AG08396 (cell line): ENCODE measurements at places on chromosomes 11 and 22.

- peak; percentile 67 for DNase-seq
Observed at GRCh38 chr11:79173615-79174014, 267.2 kb downstream of the TENM4 start.

DNA sequence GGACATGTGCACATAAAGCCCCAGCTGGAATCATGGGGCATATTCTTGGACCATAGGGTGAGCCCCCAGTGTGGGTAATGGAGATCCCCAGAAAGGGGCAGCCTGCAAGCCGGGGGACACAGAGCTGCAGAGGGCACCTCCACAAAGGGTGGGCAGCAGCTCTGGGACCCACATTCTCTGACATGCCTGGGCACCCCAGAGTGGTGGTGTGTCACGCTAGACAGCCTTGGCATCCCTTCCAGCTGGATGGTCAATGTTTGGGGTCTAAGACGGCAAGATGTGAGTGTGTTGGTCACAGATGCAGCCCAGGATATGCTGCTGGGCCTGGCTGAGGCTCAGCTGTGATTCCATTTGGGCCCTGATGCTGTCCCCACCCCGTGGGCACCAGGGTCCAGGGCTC is 9.7 kb downstream of the ADORA2A start:
- no peak for DNase-seq

GRCh38 chr22:46107753-46108563 is 42.4 kb upstream of the PPARA start:
- DNase-seq = no peak

GRCh38 chr11:41116970-41117369 is 342.5 kb downstream of the LRRC4C start:
- DNase-seq = no peak

- no peak for DNase-seq
Observed at GRCh38 chr22:17063411-17064106, 21.2 kb upstream of the IL17RA start.

DNA sequence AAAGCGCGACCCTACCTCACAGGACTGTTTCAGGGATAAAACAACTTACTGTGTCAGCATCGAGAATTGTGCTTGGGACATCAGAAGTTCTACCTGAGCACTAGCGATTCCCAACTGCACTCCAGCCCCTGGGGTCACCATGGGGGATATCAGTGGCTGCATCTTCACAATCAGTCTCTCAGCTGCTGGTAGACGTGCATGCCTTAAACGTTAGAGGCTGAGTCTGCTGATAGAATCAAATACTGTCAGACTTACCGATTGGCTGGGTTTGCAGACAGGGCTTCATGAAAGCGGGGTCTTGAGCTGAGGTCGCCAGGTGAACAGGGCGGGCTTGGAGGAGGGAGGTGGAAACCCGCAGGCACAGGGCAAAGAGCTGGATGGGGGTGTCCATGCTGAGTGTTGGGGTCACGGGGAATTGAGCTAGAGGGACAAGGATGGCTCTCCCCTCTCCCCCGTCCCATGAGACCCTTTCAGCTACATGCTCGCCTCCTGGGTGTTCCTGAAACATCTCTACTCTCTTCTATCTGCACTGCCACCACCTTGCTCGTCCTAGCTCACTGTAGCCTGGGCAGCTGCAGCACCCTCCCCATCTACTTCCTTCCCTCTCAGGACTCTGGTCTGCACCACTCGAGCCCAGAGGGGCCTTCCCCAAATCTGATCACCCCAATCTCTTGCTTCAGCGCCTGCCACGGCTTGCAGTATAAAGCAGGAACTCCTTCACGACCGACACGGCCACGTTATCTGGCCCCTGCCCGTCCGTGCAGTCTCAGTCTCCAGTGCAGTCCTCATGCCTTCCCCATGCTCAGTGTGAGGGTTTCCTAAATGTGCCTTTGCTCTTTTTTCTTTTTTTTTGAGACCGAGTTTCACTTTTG is 43.5 kb downstream of the ST14 start:
- DNase-seq = no peak

DNA sequence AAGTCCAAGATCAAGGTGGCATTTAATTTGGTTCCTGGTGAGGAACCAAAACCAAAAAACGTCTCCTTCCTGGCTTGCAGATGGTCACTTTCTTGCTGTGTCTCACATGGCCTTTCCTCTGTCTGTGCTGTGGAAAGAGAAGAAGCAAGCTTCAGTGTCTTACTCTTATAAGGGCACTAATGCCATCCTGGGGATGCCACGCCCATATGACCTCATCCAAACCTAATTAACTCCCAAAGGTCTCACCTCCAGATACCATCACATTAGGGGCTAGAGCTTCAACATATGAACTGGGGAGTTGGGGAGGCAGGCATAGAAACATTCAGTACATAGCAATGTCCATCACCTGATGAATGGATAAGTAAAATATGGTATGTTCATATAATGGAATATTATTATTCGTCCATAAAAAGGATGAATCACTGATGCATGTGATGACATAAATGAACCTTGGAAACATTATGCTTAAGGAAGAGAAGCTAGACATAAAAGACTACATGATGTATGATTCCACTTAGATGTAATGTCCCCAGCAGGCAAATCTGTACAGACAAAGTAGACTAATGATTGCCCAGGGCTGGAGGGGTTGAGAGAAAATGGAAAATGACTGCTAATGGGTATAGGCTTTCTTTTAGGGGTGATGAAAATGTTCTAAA is 78.6 kb upstream of the B3GNT6 start:
- no peak for DNase-seq

- DNase-seq = no peak
Observed at GRCh38 chr11:613369-613968, 2.3 kb downstream of the IRF7 start.

- DNase-seq = no peak
Observed at GRCh38 chr11:75450826-75451821, 18.1 kb upstream of the KLHL35 start.

GRCh38 chr22:46791201-46791731 is 28.8 kb downstream of the TBC1D22A start:
- peak; percentile 91 for DNase-seq

- DNase-seq = no peak
Observed at GRCh38 chr11:7300281-7300680, 48.6 kb downstream of the SYT9 start.

- no peak for DNase-seq
Observed at GRCh38 chr11:69158301-69159149, 2.8 kb downstream of the SMIM38 start.

DNA sequence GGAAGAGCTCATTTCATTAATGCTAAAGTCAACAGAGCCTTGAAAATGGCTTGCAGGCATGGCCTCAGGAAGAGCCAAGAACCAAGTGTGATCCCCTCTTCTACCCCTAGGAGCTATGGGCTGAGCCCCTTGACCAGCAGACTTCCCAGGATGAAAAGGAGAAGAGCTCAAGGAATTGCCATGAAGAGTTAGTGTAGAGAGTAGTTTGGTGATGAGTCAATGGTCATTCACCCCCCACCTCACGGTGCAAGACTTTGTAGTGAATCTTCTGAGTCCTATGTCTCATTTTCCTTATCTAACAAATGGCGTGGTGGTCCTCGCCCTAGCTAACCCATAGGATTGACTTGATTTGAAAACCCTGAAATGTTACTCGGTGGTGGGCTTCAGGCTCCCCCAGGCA is 422.4 kb upstream of the CADM1 start:
- DNase-seq = no peak

- DNase-seq = no peak
Observed at GRCh38 chr11:1460986-1461825, 25.4 kb downstream of the MOB2 start.

- no peak for DNase-seq
Observed at GRCh38 chr11:44825058-44825785, 98.5 kb downstream of the TSPAN18 start.

DNA sequence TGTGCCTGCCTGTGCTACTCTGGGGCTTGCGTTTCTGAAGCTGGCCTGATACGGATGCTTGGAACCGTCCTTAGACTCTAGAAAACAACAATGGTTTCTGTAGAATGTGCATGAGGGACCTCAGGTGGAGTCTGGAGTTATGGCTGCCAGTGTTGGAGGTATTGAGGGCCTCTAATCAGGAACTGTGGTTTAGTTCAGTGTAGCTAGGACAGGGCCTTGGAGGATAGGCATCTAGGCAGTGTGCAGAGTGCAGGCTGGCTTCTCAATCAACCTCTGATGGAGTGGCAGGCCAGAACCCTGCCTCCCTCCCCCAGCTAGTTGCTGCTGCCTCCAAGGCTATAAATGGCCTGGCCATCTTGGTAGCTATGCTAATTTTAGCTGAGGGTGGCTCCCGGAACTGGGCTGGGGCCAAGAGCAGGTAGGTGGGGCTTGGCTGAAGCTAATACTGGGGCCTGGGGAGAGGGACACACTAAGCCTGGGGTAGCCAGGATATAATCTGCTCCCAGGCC is 4.0 kb downstream of the STIM1 start:
- no peak for DNase-seq
